Effector CD4-positive, alpha-beta T cell (primary cell): ENCODE measurements at places on chromosomes 12 and 14.

DNA sequence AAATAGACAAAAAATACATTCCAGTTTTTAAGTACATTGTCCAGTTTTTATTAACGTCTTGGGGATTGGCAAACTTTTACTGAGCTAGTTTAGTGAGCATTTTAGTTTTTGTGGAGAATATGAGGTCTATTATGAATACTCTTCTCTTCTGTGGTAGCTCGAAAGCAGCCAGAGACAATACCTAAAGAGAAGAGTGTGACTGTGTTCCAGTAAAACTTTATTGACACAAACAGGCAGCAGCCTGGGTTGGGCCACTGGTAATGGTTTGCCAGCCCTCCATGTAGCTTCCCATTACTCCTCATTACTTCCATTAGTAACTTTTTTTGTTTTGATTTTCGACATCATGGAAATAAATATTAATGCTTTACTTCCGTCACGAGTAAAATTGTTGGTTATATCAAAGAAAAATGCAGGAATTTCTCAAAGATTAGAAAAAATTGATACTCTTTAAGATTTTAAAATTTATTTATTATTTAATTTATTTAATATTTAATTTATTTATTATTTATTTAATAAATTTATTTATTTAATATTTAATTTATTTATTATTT, 19.6 kb downstream of the RMST start:
- DNase-seq = no peak

GRCh38 chr12:90842477-90842876, 112.5 kb downstream of the CCER1 start:
- DNase-seq = no peak

GRCh38 chr12:51482929-51483697, 58.5 kb downstream of the SLC4A8 start:
- no peak for DNase-seq

DNA sequence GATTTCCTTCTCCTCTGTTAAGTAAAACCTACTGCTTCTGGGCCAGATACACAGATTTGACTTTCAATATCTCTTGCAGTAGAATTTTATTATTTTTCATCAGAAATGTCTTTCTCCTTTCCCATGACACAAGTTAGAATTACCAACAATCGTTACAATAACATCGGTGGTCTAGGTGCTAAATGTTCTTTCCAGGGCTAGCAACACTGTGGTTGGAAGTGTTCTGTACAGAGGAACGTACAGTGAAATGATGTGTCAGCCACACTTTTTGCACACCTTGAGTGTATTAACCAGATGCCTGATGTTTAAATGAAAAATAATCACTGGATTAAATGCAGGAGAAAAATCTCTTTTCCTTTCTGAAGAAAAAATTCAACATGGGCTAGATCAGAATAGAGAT, 27.7 kb upstream of the KLRD1 start:
- no peak for DNase-seq

GRCh38 chr12:57329219-57329618, 78.2 kb upstream of the STAC3 start:
- no peak for DNase-seq
